ENCODE measurements at places on chromosomes 4 and X. TPM values are rescaled to one million over a fixed set of nuclear protein-coding genes. Genes with fewer than 3 reads are reported as not detected.

DNA sequence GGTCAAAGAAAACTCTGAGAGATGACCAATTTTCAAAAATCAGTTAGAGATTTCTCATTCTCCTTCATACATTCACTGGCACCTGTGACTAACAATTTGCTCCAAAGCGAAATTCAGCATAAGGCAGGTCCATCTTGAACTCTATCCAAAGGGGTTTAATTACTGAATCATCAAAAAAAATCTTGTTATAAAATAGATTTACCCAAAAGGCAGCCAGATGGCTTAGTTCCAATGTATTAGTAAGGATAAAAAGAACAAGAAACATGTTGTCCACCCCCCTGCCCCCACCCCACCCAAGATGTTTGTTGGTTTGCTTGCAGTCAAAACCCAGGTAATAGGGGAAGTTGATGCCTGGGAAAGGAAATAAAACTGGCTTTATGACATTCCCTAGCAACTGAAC, 200.3 kb downstream of the ANTXR2 start:
- H3K27me3 ChIP-seq, result no peaks in the 10 kb centered on the region
- no peak overlapping the region for H3K27ac ChIP-seq
- no peak for DNase-seq
- H3K4me1 ChIP-seq, result no peaks in the 10 kb centered on the region
- H3K4me3 ChIP-seq, result no peak overlapping the region
- no peaks in the 10 kb centered on the region for H3K36me3 ChIP-seq

- H3K27ac ChIP-seq, result no peak overlapping the region
- peaks cover 10% of the 10 kb centered on the region for H3K27me3 ChIP-seq
- no peaks in the 10 kb centered on the region for H3K36me3 ChIP-seq
Observed at GRCh38 chrX:13803116-13803515, 13.8 kb downstream of the GPM6B start.

The RPA4 gene
- 0.29 TPM for total RNA-seq

- no peak overlapping the region for H3K4me3 ChIP-seq
- H3K27me3 ChIP-seq, result peaks cover 6% of the 10 kb centered on the region
- no peaks in the 10 kb centered on the region for H3K4me1 ChIP-seq
Observed at GRCh38 chrX:39869846-39870601, 227.7 kb downstream of the BCOR start.

- peaks cover 5% of the 10 kb centered on the region for H3K4me1 ChIP-seq
- H3K27ac ChIP-seq, result no peak overlapping the region
- no peak for DNase-seq
- no peak overlapping the region for H3K4me3 ChIP-seq
- no peaks in the 10 kb centered on the region for H3K36me3 ChIP-seq
- no peaks in the 10 kb centered on the region for H3K27me3 ChIP-seq
Observed at GRCh38 chr4:25442863-25443307, 65.8 kb downstream of the ANAPC4 start.

GRCh38 chr4:113998531-113998930, 19.1 kb upstream of the ARSJ start:
- no peaks in the 10 kb centered on the region for H3K4me1 ChIP-seq
- H3K27me3 ChIP-seq, result no peaks in the 10 kb centered on the region
- DNase-seq, result no peak
- no peaks in the 10 kb centered on the region for H3K36me3 ChIP-seq
- no peak overlapping the region for H3K4me3 ChIP-seq

- no peaks in the 10 kb centered on the region for H3K4me1 ChIP-seq
- H3K27ac ChIP-seq, result no peak overlapping the region
- DNase-seq, result no peak
- no peak overlapping the region for H3K4me3 ChIP-seq
Observed at GRCh38 chrX:121052122-121052521, 4.7 kb downstream of the GLUD2 start.

The CNGA1 gene
- total RNA-seq, result 1.9 TPM

GRCh38 chr4:75259306-75259705, 254.9 kb downstream of the RCHY1 start:
- H3K4me3 ChIP-seq, result no peak overlapping the region
- no peaks in the 10 kb centered on the region for H3K27me3 ChIP-seq
- H3K27ac ChIP-seq, result no peak overlapping the region
- DNase-seq, result no peak
- no peaks in the 10 kb centered on the region for H3K4me1 ChIP-seq

The ARSJ gene
- total RNA-seq, result 0.67 TPM

The DUX4 gene
- total RNA-seq, result not detected

GRCh38 chrX:40087425-40088298, 10.1 kb downstream of the BCOR start:
- H3K36me3 ChIP-seq, result no peaks in the 10 kb centered on the region
- peaks cover 28% of the 10 kb centered on the region for H3K27me3 ChIP-seq
- H3K4me1 ChIP-seq, result peaks cover 14% of the 10 kb centered on the region
- DNase-seq, result no peak
- H3K4me3 ChIP-seq, result no peak overlapping the region

GRCh38 chr4:158538911-158539310, 17.2 kb downstream of the RXFP1 start:
- no peak for DNase-seq
- no peak overlapping the region for H3K4me3 ChIP-seq
- no peaks in the 10 kb centered on the region for H3K27me3 ChIP-seq
- H3K4me1 ChIP-seq, result no peaks in the 10 kb centered on the region
- H3K27ac ChIP-seq, result no peak overlapping the region

- H3K36me3 ChIP-seq, result no peaks in the 10 kb centered on the region
- H3K4me3 ChIP-seq, result no peak overlapping the region
- H3K27ac ChIP-seq, result no peak overlapping the region
- H3K27me3 ChIP-seq, result no peaks in the 10 kb centered on the region
- H3K4me1 ChIP-seq, result no peaks in the 10 kb centered on the region
- peak; percentile 77 for DNase-seq
Observed at GRCh38 chrX:41384051-41384705, 50.2 kb downstream of the DDX3X start.

- no peak overlapping the region for H3K4me3 ChIP-seq
- no peaks in the 10 kb centered on the region for H3K36me3 ChIP-seq
- no peaks in the 10 kb centered on the region for H3K27me3 ChIP-seq
- no peak for DNase-seq
- H3K4me1 ChIP-seq, result no peaks in the 10 kb centered on the region
Observed at GRCh38 chr4:25797136-25797535, 65.7 kb downstream of the SEL1L3 start.

DNA sequence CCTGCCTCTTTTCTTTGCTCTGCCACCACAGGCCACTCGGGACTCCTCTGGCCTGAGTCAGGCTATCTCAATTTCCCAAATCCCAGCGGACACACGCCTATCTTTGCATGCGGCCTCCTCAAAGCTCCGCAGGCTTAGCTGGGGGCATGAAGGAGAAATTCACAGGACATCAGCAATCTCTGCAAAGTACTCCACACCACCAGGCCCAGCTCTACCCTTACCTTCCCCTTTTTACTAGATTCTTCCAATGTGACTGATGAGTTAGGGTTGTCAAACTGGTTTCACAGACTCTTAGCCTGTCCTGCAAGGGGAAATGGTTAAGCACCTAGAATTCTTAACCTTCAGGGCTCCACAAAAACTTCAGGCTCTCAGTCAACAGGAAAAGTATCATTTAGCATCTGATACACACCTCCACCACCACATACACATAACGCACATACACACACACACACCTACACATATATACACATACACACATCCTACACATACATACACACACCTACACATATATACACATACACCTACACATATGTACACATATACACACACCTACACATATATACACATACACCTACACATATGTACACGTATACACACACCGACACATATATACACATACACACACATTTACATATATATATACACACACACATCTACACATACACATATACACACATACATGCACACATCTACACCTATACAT, 349.1 kb downstream of the ANK2 start:
- H3K27ac ChIP-seq, result no peak overlapping the region
- H3K4me3 ChIP-seq, result no peak overlapping the region
- no peak for DNase-seq

The WNK3 gene
- 10.6 TPM for total RNA-seq

DNA sequence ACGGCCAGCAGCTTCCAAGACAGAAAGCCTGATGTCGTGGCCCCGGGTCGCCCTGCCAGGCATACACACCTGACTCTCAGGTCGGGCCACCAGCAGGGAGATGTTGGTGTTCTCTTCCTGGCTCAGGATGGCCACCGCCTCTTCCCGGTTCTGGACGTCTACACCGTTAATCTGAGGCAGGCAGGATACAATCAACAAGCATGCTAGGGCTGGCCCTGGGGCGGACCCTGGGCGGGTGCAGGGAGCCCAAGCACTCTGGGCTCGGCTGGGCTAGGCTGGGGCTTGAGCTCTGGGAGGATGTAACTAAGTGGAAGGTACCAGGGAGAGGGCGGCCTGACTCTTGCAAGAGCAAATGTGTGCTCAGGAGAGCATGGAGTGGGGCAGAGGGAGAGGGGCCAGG, 11.0 kb downstream of the SSR4 start:
- no peaks in the 10 kb centered on the region for H3K27me3 ChIP-seq
- no peaks in the 10 kb centered on the region for H3K4me1 ChIP-seq

The CSN1S1 gene
- total RNA-seq, result not detected

GRCh38 chrX:131812847-131813825, 210.0 kb upstream of the STK26 start:
- H3K36me3 ChIP-seq, result no peaks in the 10 kb centered on the region
- peak; percentile 19 for DNase-seq
- peak overlapping the region; percentile 7 for H3K27ac ChIP-seq
- H3K4me1 ChIP-seq, result no peaks in the 10 kb centered on the region
- H3K4me3 ChIP-seq, result no peak overlapping the region
- H3K27me3 ChIP-seq, result no peaks in the 10 kb centered on the region

The ARMCX1 gene
- total RNA-seq, result 33.7 TPM

DNA sequence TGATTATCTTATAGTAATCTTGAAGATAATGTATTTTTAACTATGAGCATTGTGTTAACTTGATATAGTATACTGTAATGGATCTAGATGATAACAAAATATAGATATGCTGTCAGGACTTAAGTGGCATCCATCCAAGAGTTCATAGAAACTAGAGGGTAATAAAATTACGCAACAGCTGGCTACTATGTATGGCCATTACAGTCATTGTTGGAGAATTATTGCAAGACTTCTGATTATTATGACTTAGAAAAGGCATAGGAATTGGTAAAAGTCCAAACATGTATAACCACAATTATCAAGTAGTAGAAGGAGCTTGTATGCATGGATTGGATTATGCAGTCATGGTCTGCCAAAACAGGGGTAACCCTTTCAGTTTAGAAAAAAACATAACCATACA, 9.5 kb downstream of the OGT start:
- peaks cover 66% of the 10 kb centered on the region for H3K4me1 ChIP-seq
- no peaks in the 10 kb centered on the region for H3K27me3 ChIP-seq
- DNase-seq, result no peak
- peak overlapping the region; percentile 13 for H3K27ac ChIP-seq
- H3K4me3 ChIP-seq, result peak overlapping the region; percentile 20

GRCh38 chr4:112321776-112322684, 24.9 kb downstream of the ALPK1 start:
- peak overlapping the region; percentile 7 for H3K4me3 ChIP-seq
- DNase-seq, result peak; percentile 67
- H3K27me3 ChIP-seq, result no peaks in the 10 kb centered on the region
- peaks cover 11% of the 10 kb centered on the region for H3K36me3 ChIP-seq
- peaks cover 8% of the 10 kb centered on the region for H3K4me1 ChIP-seq
- H3K27ac ChIP-seq, result no peak overlapping the region

DNA sequence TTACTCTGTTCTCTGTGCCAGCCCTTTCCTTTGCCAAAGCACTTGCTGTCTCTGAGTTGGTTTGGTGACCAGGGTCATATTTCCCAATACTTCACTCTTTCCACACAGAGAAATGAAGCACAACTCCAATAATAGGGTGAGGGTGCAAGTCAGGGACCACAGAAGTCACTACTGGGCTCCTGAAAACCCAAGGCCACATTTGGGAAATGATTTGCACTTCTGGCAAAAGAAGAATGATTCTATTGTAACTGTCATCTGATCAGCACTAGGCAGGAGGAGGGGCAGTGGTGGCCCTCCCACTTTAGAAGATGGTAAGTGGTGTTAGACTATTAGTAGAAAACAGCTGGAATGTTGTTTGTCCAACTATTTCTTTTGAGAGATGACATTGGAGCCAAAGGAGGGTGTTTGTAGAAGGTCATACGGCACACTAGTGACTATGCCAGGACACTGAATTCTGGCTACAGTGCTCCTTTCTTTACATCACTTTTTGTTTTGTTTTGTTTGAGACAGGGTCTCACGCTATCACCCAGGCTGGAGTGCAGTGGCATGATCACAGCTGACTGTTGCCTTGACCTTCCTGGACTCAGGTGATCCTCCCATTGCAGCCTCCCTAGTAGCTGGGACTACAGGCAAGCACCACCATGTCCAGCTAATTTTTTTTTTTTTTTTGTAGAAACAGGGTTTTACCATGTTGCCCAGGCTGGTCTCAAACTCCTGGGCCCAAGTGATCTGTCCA, 10.8 kb upstream of the HADH start:
- no peak for DNase-seq
- H3K27me3 ChIP-seq, result no peaks in the 10 kb centered on the region
- no peak overlapping the region for H3K4me3 ChIP-seq
- no peaks in the 10 kb centered on the region for H3K36me3 ChIP-seq
- H3K4me1 ChIP-seq, result no peaks in the 10 kb centered on the region

The DCAF4L1 gene
- 1.00 TPM for total RNA-seq

The SAGE1 gene
- not detected for total RNA-seq

All from adrenal gland (tissue), 19 donors.